NCI-H510A (cell line): ENCODE measurements at places on chromosomes 16 and 17.

GRCh38 chr17:36808180-36808661, 129.1 kb upstream of the LHX1 start:
- DNase-seq = peak; percentile 38

DNA sequence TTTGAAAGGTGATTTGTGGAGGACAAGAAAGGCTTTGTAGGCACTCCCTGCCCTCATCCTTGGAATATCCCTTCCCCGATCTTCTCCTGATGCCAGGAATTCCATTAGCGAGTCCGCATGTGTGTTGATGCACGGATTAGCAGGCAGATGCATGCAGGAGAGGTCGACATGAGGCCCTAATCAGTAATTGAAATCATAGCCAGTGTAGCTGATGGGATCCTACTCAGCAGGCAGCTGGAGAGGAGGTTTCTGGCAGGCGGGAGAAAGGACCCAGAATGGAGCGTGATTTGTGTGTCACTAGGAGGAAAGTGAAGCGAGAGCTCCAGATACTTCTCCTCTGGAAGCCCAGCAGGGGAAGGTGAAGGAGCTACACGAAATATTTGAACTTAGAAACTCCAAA, 196.3 kb upstream of the CDH11 start:
- no peak for DNase-seq

DNA sequence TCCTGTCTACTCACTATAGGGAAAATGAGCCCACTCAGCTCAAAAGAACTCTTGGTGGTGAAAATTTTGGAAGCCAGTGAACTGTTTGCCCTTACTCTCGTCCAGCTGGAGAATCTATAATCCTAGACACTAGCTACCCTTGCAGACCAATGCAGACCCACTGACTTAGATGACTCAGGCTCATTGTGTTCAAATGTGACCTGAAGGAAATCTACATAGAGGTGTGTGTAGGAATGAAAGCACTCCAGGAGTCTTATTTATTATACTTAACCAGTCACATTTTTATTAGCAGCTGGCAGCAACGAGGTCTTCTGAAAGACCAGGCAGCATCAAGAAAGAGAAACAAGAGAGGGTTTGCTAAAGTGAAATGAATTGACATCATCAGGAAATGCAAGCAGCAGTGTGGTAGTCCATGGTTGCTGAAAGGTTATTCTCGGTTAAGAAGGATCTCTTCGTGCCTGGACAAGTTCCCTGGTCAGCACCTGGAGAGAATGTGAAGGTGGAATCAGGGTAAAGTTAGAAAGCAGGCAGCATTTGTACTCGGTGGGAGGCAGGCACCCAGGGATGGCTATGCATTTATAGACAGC, 1.4 kb downstream of the KRTAP29-1 start:
- no peak for DNase-seq

DNA sequence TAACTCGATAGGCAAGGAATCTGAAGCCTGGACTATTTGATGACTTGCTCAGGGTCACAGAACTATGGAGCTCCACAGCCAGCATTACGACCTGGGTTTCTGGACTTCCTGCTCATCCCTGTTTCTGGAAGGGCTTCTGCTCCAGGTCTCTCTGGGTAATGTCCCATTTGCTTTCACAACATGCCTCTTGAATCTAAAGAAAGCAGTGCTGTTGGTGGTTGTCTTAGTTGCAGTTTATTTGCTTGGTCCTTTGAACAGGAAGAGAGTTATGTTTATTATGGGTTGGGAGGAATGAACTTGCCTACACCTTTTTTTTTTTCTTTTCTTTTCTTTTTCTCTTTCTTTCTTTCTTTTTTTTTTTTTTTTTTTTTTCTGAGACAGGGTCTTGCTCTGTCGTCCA, 84.8 kb downstream of the PITPNC1 start:
- DNase-seq = no peak

DNA sequence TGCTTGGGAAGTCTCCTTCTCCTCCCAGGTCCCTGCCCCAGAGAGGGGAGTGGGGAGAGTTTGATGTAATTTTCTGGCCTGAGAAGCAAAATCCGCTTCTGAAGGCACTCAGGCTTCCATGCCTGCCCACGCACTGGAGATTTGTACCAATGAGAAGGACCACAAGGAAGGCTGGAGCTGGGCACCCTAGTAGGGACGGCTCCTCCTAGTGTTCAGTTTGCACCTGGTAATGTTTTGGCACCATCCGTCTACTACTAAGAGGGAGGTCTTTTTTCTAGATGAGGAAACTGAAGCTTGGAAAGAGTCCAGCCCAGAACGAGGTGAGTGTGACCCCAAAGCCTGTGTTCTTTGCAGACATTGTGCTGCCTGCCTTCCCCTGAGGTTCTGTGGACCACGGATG, 83.6 kb upstream of the NLRP1 start:
- no peak for DNase-seq

GRCh38 chr17:66076546-66077190, 115.3 kb downstream of the CEP112 start:
- DNase-seq = no peak

GRCh38 chr16:86288716-86289294, 221.5 kb upstream of the FOXF1 start:
- no peak for DNase-seq

DNA sequence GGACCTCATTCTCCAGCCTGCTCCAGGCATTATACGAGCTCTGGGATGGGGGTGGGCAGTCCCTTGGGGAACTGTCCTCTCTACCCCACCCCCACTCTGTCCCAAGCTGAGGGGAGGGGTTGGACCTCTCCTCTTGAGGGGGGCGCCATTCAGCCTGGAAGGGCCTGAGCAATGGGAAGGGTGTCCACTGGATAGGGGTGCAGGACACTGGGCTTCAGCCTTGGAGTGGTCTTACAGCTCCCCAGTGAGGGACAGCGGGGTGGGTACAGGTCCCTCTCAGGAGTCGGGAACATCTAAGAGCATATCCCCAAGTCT, 9.5 kb upstream of the CBX8 start:
- DNase-seq = no peak

- no peak for DNase-seq
These were observed 15.1 kb downstream of the ABCA9 start for GRCh38 chr17:69045646-69046045.

DNA sequence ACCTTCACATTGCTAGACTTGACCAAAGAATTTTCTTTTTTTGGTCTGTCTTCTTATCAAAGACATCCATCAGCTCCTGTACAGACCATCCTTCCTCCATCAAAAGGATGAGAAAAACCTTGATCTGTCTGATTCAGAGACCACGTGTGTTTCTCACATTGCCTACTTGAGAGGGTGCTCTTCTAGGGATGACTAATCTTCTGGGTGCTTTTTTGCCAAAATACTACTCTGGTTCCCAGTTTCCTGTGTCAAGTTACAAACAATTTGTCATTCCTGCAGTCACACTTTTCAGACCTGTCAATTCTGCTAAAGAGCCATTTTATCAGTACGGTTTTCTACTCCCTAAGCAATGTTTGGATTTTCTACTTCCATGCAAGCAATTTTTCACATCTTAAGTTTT, 492.2 kb downstream of the CDH11 start:
- DNase-seq = no peak

DNA sequence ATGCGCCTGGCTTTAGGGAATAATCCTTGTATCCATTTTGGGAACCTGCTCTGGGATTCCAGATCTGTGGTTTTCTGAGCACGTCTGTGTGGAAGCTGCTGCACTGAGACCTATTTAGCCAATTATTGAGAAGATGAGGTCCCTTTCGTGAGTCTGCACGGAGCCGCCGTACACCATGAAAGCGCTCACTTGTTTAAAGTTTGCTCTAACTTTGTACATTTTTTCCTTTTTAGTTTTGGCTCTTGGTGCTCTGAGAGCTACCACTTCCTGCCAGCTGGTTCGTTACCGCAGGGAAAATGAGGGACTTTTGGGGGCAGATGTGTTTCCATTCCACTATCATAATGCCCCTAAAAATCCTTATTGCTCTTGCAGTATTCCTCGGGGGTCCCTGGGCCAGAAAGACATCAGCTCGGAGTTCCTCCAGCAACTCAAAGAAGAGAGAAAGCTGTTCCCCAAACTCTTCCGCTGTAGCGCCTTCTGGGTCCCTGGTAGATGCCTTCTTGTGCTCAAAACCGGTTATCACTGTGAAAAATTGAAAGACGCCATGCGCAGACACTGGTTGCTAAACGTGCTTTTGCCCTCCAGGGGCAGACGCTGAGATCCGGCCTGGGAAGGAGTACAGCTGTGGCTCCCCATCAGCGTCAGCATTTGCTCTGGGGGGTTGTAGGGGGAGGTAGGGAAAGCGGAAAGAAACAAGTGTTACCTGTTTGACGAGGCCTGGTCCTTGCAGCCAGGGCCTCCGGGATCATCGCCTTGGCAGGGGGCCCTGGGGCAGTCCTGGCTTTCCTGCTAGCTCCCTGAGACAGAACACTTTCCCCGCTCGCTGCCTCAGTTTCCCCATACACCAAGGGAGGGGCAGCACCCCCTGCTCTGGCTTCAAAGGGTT, 238.1 kb downstream of the MRTFB start:
- no peak for DNase-seq

GRCh38 chr17:29022074-29022473, 16.2 kb upstream of the SEZ6 start:
- DNase-seq = no peak

- peak; percentile 74 for DNase-seq
These were observed at the start of gene CREBBP for GRCh38 chr16:3880623-3881498. Gene CREBBP (minus strand): TSS chr16:3880713. CDS start chr16:3879916, 797 bp downstream.

GRCh38 chr17:40329839-40330794, 21.1 kb downstream of the RARA start:
- no peak for DNase-seq

GRCh38 chr17:17350491-17351355, 47.5 kb downstream of the NT5M start:
- no peak for DNase-seq

GRCh38 chr16:81646561-81646960, 132.5 kb upstream of the PLCG2 start:
- no peak for DNase-seq
